Activated CD8-positive, alpha-beta T cell treated with anti-CD3 and anti-CD28 coated beads, Interleukin-2, amount 10 ng/mL, durations not matched to agents 7 days and 5 days (primary cell): ENCODE measurements at places on chromosomes 6 and 20. TPM values are rescaled to one million over a fixed set of nuclear protein-coding genes. Genes with fewer than 3 reads are reported as not detected.

GRCh38 chr20:39935901-39936300, 753.1 kb downstream of the MAFB start:
- DNase-seq = no peak

Gene PRDM1
- 14.4 TPM for total RNA-seq

DNA sequence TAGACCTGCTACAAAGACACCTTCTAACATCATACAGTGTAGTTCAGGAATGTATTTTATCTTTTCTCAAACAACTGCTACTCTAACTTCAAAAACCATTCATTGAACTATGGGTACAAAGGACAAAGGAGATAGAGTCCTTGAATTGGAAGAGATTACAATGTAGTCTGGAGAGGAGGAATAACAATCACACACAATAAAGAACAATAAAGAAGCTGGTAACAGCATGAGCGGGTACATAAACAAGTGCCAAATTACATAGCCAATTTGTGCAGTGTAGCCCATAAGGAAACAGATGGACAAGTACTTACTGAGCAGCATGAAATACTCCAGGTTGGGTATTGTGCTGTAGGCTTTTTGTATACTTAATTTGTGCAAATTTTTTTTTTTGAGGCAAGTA, 44.3 kb downstream of the OSTM1 start:
- no peak for DNase-seq

Gene DZANK1
- 1.4 TPM for total RNA-seq

DNA sequence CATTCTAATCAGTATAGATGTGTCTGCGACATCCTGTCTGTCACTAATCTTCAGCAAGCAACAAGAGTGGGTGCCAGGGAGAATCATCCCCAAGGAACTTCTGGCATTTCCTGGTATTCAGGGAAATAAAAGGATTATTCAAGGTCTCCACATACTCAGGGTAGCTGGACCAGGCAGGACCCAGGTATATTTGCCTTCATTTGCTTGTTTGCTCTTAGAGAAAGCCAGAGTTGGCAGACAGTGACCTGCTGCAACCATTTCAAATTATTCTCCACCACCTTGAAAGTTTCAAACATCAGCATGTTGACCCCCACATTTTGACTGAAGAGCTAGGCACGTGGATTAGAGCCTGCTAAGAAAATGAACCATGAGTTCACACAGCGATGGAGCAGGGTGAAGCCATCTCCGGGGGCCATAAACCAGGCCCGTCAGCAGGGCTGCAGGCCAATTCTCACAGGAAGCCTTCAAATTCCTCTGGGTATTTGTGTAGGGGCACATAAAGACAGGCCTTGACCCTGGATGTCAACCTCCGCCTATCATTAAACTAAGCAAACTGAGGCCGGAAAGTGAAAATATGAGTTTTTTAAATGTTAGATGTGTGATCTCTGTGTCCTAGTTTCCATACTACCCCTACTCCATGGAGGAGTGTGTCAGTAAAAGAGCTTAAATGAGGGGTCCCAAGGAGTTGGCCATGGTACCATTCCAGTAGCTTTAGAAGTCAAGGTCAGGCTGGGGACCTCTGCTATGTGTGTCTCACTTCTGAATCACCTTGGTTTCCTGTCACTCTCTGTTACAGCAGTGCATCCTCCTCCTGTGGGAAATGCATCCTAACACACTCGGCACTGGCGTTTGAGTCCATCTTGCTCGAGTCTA, 32.9 kb downstream of the TRAM2 start:
- DNase-seq = no peak

DNA sequence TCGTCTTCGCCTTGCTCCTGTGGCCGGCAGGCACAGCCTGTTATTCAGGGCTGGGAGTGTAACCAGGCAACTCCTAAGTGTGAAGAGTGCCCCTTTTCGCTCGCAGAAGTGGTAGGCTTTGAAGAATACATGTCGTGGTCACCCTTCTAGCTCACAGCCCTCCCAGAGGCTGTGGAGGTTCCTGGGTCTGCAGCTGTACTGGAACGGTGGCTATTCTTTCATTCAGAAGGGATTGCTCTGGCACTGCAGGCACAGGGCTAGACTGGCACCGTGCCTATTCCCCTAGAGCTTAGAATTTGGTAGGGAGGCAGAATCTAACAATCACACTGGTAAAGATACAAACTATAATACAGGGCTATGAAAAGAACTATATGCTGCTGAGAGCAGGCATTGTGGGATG, 1.1 kb upstream of the SRSF12 start:
- no peak for DNase-seq

Gene SPATA25
- total RNA-seq = 0.76 TPM

DNA sequence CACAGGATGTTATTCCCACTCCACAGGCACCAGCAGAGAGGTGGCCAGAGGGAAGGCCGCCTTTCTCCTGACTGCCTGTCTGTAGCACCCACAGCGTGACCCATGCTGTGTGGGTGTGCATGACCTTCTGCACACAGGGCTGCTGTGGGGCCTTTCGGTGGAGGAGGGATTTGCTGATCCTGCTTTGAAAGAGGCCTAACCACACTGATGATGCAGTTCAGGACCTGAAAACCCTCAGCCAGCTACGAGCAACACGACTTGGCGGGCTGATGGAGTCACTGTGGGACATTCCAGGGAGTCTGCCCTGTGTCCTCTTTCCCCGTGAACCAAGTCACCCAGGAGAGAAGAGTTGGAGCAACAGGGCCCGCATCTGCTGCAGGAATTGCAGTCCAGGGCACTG, 49.1 kb downstream of the SYTL3 start:
- no peak for DNase-seq

GRCh38 chr6:38997128-38997761, 51.3 kb upstream of the GLP1R start:
- DNase-seq = peak; percentile 35

- no peak for DNase-seq
These were observed 20.9 kb downstream of the EDN1 start for GRCh38 chr6:12311106-12311505.

DNA sequence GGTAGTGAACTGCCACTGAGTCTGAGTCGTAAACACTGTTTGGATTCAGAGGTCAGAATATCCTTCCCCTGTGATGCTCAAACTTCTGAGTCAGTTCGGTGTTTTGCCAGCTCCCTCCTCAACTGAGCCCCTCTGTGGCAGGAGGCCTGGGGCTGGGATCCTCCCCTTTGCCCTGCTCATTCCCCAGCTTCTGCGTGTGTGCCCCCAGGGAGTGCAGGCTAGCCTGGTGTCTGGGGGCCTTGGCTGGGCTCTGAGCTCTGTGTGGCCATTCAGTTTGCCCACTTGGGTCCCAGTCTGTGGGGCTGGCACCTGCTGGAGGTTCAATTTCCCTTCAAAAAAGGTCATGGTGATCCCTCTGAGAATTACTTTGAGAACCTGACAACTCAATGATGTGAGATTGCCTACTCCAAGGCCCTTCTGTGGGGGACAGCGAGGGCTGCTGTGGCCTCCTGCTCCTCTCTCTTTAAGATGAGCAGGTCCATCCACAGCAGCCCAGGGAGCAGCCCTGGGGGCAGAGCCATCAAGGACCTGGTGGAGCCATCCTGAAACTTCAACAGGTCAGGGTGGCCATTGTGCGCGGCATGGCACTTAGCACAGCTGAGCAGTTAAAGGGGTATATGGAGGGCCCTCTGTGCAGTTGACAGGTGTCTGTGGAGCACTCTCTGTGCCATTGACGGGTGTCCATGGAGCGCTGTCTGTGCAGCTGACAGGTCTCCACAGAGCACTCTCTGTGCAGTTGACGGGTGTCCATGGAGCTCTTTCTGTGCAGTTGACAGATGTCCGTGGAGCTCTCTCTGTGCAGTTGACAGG, 147.2 kb downstream of the SYCP2 start:
- DNase-seq = no peak

GRCh38 chr6:2209226-2209809, 36.1 kb downstream of the GMDS start:
- DNase-seq = peak; percentile 58

Gene CDH4
- 0.13 TPM for total RNA-seq

DNA sequence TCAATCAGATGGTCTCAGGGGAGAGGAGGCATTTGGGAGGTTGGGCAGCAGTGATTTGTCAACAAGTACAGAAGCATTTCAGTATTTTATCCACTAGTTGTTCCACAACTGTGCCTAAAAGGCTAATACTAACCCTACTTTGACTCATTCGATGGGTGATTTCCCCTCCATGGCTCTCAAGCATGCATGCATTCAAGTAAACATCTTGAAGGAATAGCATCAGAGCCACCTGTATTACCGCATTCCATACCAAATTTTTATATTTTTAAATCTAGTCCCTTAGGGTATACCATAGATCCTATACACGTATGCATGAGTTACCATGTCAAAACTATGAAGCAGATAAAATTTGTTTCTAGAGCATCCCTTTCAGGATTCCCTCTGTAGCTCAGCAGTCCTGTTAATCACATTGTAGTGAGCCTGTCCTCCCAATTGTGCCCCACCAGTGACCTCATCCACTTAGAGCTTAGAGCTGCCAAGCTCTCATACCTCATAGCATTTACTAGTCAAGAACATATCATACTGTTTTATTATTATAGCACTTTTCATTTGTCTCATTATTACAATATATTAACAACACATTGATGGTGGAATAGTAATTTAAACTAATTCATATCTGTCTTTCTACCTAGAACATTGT, 213.8 kb downstream of the LAMA2 start:
- DNase-seq = no peak

GRCh38 chr6:27066802-27067201, 180.7 kb upstream of the PRSS16 start:
- DNase-seq = no peak

- no peak for DNase-seq
These were observed 177.0 kb downstream of the TTLL2 start for GRCh38 chr6:167501831-167502385.

Gene GMPR
- 8.9 TPM for total RNA-seq

DNA sequence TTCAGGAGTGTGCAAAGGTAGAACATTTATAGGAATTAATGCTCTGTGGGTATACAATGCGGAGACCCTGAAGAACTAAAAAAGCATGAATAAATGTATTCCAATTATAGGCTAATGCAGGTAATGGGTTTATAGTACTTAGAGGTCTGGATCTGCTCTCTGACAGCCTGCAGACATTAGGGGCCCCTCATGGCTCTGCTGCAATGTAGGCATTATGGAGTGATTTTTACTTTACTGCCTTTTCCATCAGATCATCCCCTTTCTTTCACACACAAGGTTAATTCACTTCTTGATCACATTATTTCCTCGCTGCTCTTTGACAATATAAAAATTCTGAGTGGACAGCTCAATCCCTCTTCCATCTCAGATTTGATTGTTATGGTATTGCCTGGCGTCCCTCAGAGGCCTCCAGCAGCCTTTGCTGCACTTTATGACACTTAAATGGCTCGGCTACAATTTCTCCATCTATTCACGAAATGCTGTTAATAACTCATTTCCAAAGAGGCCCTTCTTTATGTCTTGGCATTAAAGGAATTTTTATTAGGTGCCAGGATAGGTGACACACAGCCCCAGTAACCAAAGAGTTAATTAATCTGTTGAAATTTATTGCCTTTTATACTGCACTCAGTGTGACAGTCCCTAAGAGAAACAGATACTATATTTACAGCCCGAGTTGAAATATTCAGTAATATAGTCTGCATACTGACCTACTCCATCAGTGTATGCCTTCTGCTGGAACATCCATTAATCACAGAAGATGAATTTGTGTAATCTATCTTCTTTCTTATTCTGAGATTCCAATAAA, 33.4 kb upstream of the SLC35B3 start:
- no peak for DNase-seq

GRCh38 chr20:23347791-23348190, 2.8 kb upstream of the NXT1 start:
- DNase-seq = no peak

DNA sequence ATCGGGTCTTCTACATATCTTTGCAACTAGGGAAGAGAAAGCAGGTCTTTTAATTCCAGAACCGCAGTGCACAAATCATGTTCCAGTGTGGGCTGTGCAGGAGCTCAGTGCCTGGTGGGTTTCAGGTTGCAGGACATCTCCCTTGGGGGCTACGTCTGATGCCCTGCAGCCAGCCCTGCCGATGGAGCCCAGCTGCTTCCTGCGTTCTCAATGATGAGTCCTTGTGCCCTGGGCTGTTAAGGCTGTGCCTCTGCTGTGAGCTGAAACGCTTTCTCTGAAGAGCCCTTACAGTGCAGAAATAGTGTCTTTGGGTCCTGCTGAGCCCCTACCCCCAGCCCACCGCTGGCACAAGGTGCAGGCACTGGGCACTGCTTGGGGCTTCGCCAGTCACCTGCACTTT, 192.9 kb downstream of the SYNDIG1 start:
- DNase-seq = no peak

DNA sequence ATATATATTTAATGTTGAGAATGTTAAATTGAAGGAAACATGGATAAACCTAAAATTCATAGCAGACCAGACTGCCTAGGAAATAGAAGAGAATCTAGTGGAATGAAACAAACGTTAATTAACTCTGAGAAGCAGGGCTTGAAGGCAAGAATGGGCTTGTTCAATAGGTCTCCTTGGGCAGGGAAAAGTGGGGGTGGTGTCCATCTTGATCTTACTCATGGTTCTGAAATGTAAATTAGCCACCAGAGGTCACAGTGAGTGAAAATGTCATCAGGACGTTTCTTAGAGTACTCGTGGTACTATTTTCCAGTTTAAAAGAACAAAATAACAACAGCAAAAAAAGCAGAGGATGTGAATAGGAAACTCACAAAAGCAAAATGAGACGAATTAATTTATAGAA, 66.8 kb upstream of the BTBD3 start:
- no peak for DNase-seq

- no peak for DNase-seq
These were observed 70.3 kb downstream of the HUS1B start for GRCh38 chr6:586553-586952.

Gene HCRTR2
- not detected for total RNA-seq
